A549 treated with DMSO at 1 μM for 4 hours (cell line): ENCODE measurements at places on chromosomes 5 and 9. TPM values are rescaled to one million over a fixed set of nuclear protein-coding genes. Genes with fewer than 3 reads are reported as not detected.

The JMY gene
- 2.9 to 4.3 TPM (median 3.9 TPM) in 5 replicates for total RNA-seq

The WHRN gene
- 5.2 to 8.1 TPM (median 6.9 TPM) in 5 replicates for total RNA-seq

The C9 gene
- total RNA-seq: not detected in 5 replicates

The RPL12 gene
- 2,625 to 2,922 TPM (median 2,778 TPM) in 5 replicates for total RNA-seq

The CD74 gene
- 0.08 to 0.36 TPM (median 0.12 TPM) in 3 of 5 replicates, not detected in the others for total RNA-seq

The FPGS gene
- total RNA-seq: 46.1 to 53.7 TPM (median 48.9 TPM) in 5 replicates

The C5orf63 gene
- total RNA-seq: 3.1 to 4.9 TPM (median 4.0 TPM) in 5 replicates

The OTULINL gene
- total RNA-seq: 4.4 to 6.1 TPM (median 5.6 TPM) in 5 replicates

The BNC2 gene
- total RNA-seq: 4.7 to 7.2 TPM (median 6.0 TPM) in 5 replicates

The TMEM203 gene
- 32.6 to 45.1 TPM (median 44.4 TPM) in 5 replicates for total RNA-seq
